Endodermal cell (in vitro differentiated cells): ENCODE measurements at places on chromosomes 5 and 9. TPM values are rescaled to one million over a fixed set of nuclear protein-coding genes. Genes with fewer than 3 reads are reported as not detected.

The SLC36A3 gene
- total RNA-seq, result not detected in 3 replicates

GRCh38 chr9:7704543-7704942, 95.0 kb downstream of the DMAC1 start:
- H3K27me3 ChIP-seq, result peaks cover 3% of the 10 kb centered on the region
- H3K27ac ChIP-seq, result no peak overlapping the region
- H3K4me1 ChIP-seq, result no peaks in the 10 kb centered on the region

DNA sequence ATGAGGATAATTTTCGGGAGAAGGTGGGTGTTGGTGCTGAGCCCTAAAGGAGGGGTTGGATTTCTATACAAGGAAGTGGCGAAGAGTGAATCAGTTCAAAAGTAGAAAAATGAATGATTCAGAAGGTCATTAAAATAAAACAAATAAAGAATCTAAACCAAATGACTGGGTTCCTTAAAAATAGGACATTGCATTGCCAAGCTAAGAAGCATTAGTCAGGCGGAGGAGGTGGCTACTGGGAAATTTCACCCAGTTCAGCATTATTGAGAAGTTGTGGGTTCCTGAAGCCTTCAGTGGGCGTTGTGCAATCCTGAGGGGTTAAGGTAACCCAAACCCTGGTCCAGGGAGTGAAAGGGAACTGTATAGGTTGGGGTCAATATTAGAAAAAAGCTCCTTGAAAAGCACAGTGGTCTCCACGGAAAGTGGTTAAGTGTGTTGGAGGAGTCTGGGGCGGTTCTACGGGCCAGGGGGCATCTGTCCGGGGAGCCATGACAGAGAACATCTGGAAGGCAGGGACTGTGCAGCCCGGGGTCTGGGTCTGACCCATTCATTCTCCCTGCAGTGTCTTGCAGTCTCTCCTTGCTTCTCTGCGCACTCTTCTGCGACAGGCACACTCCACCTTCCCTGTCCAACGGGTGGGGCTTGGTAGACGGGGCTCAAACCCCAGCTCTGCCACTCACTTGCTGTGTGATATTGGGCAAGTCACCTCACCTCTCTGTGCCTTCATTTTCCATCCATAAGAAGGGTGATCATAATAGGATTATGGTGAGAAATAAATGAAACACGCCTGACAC, 27.6 kb upstream of the DUSP1 start:
- peak; percentile 36 for DNase-seq
- H3K27me3 ChIP-seq, result no peaks in the 10 kb centered on the region
- H3K4me1 ChIP-seq, result no peaks in the 10 kb centered on the region
- H3K36me3 ChIP-seq, result no peaks in the 10 kb centered on the region
- no peak overlapping the region for H3K27ac ChIP-seq

DNA sequence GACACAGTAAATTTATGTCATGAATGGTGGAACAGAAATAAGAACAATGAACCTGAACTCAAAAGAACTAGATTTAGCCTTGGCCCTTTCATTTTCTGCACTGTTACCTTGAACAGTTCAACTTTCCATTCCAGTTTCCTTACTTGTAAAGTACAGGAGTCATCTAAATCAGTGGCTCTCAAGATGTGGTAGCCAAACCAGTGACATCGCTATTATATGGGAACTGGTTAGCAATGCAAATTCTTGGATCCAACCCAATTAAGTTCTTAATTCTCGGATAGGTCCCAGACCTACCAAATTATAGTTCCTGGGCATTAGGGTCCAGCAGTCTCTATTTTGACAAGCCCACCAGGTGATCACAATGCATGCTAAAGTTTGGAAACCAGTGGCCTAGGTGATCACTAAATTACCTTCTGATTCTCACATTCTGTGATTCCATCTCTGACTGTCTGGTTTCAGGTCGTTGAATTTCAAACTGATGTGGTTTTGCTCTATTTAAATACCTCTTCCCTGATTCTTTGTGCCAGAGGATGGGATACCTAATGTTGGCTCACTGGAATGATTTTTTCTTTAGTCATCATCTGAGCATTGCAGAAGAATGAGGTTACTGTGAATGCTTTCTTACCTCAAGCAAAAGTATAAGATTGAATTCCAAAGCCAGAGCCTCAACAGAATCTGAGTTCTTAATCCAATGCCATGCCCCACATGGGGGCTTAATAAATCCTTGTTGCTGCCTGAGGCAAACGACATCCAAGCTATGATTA, 253.8 kb downstream of the ENC1 start:
- no peak for DNase-seq
- H3K27me3 ChIP-seq, result no peaks in the 10 kb centered on the region
- no peak overlapping the region for H3K27ac ChIP-seq

The NPR3 gene
- 0.57 to 3.7 TPM (median 0.82 TPM) in 3 replicates for total RNA-seq

DNA sequence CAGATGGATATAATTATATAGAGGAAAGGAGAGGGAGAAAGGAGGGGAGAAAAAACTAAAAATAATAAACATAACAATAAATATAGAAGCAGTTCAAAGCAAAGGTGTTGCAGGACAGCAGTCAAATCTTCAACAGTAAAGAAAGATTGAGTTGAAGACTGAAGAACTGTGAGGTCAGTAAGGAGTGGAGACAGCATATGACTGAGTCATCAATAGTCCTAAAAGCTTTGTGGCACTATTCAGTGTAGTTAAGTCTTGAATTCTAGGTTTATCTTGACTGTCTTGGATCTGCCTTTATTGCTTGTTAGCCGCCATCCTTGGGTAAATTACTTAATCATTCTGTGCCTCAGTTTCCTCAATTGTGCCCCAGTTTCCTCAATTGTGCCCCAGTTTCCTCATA, 137.0 kb downstream of the MRPS30 start:
- no peaks in the 10 kb centered on the region for H3K27me3 ChIP-seq
- H3K4me3 ChIP-seq, result no peak overlapping the region
- no peaks in the 10 kb centered on the region for H3K36me3 ChIP-seq
- no peak overlapping the region for H3K27ac ChIP-seq

DNA sequence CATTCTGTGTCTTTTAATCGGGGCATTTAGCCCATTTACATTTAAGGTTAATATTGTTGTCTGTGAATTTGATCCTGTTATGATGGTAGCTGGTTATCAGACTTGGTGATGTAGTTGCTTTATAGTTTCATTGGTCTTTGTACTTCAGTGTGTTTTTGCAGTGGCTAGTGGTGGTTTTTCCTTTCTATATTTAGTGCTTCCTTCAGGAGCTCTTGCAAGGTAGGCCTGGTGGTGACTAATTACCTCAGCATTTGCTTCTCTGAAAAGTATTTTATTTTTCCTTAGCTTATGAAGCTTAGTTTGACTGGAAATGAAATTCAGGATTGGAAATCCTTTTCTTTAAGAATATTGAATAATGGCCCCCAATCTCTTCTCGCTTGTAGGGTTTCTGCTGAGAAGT, 156.9 kb downstream of the CNTLN start:
- H3K27ac ChIP-seq, result no peak overlapping the region
- H3K4me1 ChIP-seq, result no peaks in the 10 kb centered on the region
- H3K36me3 ChIP-seq, result no peaks in the 10 kb centered on the region
- H3K27me3 ChIP-seq, result no peaks in the 10 kb centered on the region
- DNase-seq, result no peak

The IL13 gene
- total RNA-seq, result not detected in 2 replicates

The SPATA31E1 gene
- total RNA-seq, result not detected in 2 replicates

DNA sequence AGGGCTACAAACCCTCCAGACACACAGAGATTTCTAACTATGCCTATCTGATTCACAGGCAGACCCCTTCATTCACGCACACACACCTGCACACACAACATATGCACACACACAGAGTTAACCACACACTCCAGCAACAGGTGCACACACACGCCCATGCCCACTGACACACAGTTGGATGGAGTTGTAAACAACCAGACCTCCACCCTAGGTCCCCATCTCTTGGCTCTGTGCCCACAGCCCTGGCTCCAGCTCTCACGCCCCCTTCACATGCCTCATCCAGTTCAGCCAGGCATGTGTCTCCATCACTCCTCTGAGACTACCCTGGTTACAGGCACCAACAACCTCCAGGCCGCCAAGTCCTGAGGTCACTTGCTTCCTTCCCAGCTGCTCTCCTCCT, 61.1 kb downstream of the PSD2 start:
- H3K4me3 ChIP-seq, result no peak overlapping the region
- H3K27me3 ChIP-seq, result peaks cover 9% of the 10 kb centered on the region
- DNase-seq, result no peak
- no peaks in the 10 kb centered on the region for H3K36me3 ChIP-seq

GRCh38 chr5:181239062-181239663, 4.5 kb downstream of the RACK1 start:
- no peak for DNase-seq
- no peak overlapping the region for H3K4me3 ChIP-seq
- no peaks in the 10 kb centered on the region for H3K27me3 ChIP-seq
- no peak overlapping the region for H3K27ac ChIP-seq

- H3K27ac ChIP-seq, result no peak overlapping the region
- no peaks in the 10 kb centered on the region for H3K36me3 ChIP-seq
- no peak overlapping the region for H3K4me3 ChIP-seq
- H3K27me3 ChIP-seq, result no peaks in the 10 kb centered on the region
- no peak for DNase-seq
Observed at GRCh38 chr5:104111632-104112031, 549.0 kb upstream of the NUDT12 start.

The TAF11L8 gene
- total RNA-seq, result not detected in 3 replicates

The CDC20B gene
- 0.13 and 0.27 TPM in 2 replicates for total RNA-seq

The OR13J1 gene
- total RNA-seq, result not detected in 2 replicates

The GFRA3 gene
- total RNA-seq, result 0.13 and 0.41 TPM in 2 replicates

The PDE8B gene
- total RNA-seq, result 0.51 to 1.8 TPM (median 1.4 TPM) in 3 replicates

DNA sequence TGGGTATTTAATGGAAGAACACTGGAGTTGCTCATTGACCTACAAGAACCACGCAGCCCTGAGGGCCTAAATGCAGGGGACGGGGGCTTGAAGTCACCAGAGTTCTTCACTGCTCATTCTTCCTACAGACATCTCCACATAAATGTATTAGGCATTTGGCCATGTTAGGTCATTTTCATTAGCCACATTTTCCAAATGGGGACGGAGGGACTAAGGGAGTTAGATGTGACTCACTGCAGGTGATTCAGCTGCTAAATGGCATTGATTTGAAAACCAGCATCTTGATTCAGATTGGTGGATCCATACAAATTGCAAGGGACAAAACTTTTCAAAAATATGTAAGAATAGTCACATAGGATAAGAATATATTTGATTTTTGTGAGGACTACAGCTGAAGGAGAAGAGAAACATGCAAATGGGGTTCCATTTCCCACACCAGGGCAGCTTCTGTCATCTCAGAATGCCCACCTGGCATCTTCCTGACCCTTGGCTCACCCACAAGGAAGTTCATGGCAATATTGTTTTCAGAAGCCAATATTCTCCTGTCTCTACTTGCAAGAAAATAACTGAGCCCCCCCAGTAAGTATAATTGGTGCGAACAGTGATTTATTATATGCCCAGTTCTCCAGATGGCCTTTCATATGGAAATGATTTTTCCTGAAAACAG, 264.8 kb downstream of the DOCK8 start:
- DNase-seq, result no peak
- H3K4me3 ChIP-seq, result no peak overlapping the region
- no peaks in the 10 kb centered on the region for H3K4me1 ChIP-seq
- no peak overlapping the region for H3K27ac ChIP-seq
- H3K36me3 ChIP-seq, result no peaks in the 10 kb centered on the region

- DNase-seq, result no peak
- no peaks in the 10 kb centered on the region for H3K36me3 ChIP-seq
- H3K27ac ChIP-seq, result no peak overlapping the region
- H3K27me3 ChIP-seq, result no peaks in the 10 kb centered on the region
Observed at GRCh38 chr9:68804911-68805889, 100.2 kb downstream of the PIP5K1B start.

- H3K4me1 ChIP-seq, result peaks cover 5% of the 10 kb centered on the region
- H3K4me3 ChIP-seq, result no peak overlapping the region
- no peak overlapping the region for H3K27ac ChIP-seq
- no peaks in the 10 kb centered on the region for H3K27me3 ChIP-seq
Observed at GRCh38 chr5:59130431-59130830, 547.6 kb downstream of the RAB3C start.

- no peaks in the 10 kb centered on the region for H3K27me3 ChIP-seq
- H3K4me1 ChIP-seq, result peaks cover 6% of the 10 kb centered on the region
- H3K27ac ChIP-seq, result no peak overlapping the region
- no peak overlapping the region for H3K4me3 ChIP-seq
Observed at GRCh38 chr5:80216753-80217596, 38.9 kb downstream of the SERINC5 start.
